Ammon's horn (tissue), 1 donor: ENCODE measurements at places on chromosomes 12 and 14.

DNA sequence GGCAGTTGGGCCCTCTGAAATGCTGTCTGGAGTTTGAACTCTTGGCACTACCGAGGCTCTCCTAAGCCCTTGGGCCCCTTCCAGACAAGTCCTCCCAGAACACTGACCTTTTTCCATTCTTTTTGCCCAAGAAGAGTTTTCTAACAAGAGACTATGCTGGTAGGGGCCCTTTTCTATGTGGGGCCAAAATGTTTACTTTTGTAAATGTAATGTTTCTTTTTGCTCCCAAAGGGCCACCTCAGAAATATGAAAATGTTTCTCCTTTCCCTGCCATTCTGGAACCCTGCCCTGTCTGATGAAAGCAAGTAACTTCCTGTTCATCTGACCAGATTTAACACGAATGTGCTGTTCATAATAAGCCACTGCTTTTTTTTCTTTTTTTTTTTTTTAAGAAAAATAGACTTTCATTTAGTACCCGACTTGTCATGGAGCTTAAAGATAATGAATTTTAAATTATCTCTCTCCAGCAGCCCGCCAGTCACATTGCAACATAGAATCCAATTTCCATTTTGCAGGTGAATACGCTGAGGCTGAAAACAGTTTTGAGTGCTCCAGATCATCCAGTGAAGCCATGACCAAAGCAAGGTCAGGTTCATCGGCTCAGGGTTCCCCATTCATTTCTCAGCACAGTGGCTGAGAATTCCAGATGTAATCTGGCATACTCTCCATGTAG is 169.9 kb downstream of the DPF3 start:
- DNase-seq = no peak

- no peak for DNase-seq
These were observed 716.0 kb downstream of the LRFN5 start for GRCh38 chr14:42322531-42323284.

- DNase-seq = no peak
These were observed 148.2 kb downstream of the ATP23 start for GRCh38 chr12:58089588-58089987.

DNA sequence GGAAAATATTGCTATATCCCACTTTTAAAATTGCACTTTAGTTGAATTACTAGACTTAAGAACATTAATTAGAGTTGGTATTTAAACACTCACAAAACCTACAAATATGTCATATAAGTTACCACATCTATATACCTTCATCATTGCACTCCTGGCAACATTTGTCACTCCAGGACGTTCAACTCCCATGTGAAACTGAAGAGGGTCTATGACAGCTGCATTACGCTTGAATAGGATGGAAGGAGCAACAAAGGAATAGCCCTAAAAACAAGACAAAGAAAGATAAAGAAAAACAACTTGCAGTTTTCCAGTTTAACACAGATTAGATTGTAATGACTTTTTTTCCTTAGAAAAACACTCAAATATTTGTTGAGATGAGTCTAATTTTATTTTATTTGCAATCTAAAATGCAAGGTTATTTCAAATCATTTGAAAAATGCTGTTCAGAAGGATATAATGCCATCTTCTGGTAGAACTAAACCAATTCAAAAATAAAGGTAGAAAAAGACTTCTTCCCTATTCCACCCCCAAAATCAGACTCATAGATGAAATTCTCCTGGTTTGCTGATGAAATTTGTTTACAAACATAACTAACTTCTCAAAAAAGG is 84.3 kb upstream of the TTC7B start:
- DNase-seq = no peak

DNA sequence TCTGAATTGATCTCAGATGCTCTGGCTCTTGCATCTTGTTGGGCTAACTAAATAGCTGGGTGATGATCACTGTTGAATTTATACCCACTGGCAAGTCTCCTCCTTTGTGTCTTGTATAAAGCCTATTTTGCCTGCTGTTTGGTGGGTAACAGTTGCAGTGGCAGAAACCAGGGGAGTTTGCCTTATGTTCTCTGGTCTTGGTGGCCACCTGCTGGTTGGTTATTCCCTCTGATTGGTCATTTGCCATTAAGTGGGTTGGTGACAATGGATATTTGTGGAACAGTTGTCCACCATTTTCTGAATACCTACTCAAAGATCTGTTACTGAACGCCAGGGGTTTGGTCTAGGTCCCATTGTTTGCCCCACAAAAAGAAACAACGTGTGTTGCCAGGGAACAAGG is 52.1 kb downstream of the AVPR1A start:
- no peak for DNase-seq

GRCh38 chr12:109777544-109777943 is 55.7 kb downstream of the TRPV4 start:
- no peak for DNase-seq

DNA sequence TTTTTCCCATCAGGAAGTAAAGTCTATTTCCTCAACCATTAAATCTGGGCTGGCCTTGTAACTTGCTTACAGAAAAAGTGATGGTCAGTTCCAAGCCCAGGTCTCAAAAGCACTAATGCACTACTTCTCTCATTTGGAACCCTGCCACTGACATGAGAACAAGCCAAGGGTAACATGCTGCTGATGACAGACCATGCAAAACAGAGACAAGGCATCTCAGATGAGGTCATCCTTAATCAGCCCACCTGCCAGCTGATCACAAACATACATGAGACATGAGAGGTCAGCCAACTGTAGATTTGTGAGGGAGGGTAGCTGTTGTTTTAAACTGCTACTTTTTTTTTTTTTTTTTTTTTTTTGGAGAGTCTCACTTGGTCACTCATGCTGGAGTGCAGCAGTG is 16.2 kb downstream of the TWF1 start:
- DNase-seq = no peak

- DNase-seq = no peak
These were observed 37.7 kb upstream of the FOXJ2 start for GRCh38 chr12:7994731-7995205.

DNA sequence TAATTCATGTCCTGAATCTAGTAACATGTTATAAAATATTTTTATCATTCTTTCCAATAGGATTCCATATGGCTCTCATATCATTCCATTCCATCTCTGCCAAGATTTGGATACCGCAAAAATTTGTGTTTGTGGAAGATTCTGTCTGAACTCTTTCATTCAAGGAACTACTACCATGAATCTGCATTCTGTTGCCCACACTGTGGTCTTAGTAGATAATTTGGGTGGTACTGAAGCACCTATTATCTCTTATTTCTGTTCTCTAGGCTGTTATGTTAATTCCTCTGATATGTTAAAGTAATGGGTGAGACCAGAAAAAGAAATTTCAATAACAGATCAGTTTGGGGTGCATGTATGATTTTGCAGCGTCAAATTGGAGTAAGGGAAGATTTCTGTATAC is 6.2 kb downstream of the RPL36AL start:
- no peak for DNase-seq

GRCh38 chr12:70436836-70437235 is 70.7 kb downstream of the KCNMB4 start:
- DNase-seq = no peak

DNA sequence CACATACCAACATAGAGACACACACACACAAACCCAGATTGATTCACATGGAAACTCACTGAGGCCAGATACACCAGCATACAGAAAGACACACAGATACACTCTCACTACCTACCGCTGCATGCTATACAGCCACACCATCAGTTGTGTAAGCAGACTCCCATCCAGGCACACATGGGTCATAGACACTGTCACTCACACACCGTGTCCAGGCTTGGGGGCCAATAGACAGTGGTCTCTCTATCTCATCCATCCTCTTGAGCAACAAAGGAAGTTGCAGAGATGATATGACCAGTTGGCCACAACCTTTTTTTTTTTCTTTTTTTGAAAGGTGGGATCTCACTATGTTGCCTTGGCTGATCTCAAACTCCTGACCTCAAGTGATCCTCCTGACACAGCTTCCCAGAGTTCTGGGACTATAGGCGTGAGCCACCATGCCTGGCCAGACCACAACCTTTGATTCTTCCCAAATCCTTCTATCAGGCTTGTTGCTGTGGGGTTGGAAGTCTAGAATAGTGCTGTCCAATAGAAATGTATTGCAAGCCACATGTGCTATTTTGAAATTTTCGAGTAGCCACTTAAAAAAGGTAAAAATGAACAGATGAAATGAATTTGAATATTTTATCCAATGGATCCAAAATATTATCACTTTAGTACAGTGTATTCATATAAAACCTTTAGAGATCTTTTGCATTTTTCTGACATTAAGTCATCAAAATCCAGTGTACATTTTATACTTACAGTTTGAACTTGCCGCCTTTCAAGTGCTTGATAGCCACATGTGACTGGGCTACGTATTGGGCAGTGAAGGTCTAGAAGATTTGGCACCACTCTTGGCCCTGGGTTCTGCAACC is 7.4 kb downstream of the LRP1-AS start:
- DNase-seq = no peak

GRCh38 chr14:69137416-69137815 is 15.5 kb downstream of the DCAF5 start:
- DNase-seq = no peak

DNA sequence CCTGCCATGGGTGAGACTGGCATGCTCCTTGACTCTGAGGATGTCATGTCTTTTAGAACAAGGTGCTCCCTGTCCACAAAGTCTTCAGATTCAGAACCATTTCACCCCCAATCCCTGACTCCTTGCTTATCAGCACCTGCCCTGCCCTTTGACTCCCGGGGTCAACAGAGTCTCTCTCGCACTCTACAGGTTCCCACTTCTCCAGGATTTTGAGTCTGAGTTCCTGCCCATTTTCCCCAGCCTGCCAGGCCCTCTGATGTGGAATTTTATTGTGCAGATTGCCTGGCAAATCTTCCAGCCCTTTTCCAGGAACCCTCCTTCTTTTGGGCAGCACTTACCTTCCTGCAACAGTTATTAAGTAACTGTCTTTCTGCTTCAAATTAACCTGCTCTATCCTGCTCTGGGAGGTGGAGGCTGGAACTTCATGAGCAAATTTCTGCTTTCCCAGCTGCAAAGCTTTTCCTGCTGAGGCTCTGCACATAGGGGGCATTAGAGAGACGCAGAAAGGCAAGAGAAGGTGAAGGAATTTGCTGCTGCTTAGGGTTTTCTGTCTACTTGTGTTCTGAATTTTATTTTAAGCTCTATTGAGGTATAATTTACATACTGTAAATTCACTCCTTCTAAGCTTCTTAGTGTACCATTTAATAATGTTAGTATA is 259.1 kb downstream of the PCNX1 start:
- DNase-seq = peak; percentile 78

DNA sequence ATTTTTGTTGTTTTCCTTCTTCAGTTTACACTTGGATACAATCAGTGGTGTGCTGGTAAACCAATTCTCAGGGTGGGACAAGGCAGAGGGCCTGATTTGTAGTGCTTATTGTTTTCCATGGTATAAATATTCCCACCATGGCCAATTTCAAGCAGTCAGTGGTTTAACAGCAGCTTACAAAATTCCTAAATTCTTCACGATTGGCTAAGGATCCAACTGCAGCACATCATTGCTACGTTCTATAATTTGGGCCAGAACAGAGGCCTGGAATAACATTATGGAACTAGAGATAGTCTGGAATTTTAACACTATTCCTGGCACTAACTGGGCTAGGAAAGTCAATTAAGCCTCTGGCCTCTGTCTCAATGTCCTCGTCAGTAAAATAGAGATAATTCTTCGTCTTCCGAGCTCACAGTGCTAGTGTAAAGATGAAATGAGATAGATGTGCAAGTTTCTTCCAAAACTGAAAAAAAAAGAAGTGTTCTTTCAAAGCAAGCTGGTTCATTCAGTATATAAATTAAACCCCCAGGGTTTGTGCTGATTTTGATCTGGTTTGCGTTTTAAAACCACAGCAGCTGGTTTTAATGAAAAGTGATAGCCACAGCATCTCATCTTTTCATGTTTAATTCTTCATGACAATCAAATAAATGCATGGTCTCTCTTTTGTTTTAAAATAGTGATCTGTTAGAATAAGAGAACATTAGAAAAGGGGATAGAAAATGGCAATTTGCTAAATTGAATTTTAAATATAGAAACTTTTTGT is 104.1 kb downstream of the EPS8 start:
- DNase-seq = no peak

- peak; percentile 70 for DNase-seq
These were observed 37.5 kb downstream of the EID3 start for GRCh38 chr12:104340925-104341611.

DNA sequence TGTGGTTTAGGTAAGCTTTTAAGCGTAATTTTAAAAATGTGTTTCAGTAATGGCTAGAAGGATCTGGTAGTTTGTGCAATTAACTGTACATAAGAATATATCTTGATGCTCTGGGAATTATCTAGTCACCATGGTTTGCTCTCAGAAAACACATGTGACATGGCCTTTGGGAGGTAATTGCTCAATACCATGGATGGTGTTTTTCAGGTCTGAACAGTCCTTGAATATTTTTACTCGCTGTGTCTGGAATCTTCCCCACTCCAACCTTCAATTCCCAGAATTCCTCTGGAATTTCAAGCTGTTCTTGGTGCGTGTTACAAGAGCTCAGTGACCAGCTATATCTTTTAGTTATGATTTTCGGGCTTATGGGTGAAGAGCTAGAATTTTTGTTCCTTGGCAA is 85.3 kb downstream of the DAAM1 start:
- DNase-seq = no peak

DNA sequence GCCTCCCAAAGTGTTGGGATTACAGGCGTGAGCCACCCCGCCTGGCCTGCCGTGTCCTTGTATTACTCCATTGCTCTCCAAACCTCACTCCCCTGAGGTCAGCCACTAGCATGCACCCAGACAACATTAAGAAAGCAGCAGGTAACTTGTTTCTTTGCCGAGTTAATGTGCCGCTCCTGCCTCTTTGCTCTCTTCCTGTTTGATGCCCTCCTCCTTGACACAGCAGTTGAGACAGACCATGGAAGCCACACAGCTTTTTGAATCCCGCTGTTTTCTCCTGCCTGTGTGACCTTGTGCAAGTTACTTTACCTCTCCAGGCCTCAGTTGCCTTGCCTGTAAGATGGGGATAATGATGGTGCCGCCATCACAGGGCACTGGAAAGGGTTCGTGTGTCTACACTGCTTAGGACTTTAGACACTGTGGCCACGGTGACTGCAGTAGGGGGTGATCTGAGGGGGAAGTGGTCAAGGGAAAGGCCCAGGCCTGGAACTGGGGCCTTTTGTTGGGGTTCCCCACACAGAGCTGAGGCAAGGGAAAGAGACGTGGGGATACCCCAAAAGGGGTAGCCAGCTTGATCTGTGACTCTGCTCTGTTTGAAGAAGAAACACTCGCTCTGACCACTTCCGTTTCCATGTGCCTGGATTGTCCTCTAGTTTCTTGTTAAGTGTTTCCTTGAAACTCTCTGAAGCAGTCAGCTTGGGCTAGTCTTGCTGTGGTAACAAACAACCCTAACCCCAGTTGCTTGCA is 69.3 kb downstream of the RIN3 start:
- no peak for DNase-seq

DNA sequence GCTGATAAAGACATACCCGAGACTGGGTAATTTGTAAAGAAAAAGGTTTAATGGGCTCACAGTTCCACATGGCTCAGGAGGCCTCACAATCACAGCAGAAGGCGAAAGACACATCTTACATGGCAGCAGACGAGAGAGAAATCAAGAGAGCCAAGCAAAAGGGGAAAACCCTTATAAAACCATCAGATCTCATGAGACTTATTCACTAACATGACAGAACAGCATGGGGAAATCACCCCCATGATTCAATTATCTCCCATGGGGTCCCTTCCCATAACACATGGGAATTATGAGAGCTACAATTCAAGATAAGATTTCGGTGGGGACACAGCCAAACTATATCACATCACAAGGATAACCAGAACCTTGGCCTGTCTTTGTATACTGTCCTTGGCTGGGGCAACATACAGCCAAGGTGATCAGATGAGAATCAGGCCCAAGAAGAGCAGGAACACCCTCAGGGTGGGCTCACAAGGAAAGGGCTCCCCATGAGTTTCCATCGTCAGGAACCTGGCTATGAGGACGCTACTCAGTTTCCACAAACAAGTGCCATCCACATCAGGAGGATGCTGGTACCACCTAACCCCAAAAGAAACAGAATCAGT is 152.7 kb downstream of the FOXN3 start:
- no peak for DNase-seq
